ENCODE measurements at places on chromosomes 12 and 14.

- DNase-seq: no peak
These were observed 8.9 kb downstream of the RSRC2 start for GRCh38 chr12:122517877-122518276.

DNA sequence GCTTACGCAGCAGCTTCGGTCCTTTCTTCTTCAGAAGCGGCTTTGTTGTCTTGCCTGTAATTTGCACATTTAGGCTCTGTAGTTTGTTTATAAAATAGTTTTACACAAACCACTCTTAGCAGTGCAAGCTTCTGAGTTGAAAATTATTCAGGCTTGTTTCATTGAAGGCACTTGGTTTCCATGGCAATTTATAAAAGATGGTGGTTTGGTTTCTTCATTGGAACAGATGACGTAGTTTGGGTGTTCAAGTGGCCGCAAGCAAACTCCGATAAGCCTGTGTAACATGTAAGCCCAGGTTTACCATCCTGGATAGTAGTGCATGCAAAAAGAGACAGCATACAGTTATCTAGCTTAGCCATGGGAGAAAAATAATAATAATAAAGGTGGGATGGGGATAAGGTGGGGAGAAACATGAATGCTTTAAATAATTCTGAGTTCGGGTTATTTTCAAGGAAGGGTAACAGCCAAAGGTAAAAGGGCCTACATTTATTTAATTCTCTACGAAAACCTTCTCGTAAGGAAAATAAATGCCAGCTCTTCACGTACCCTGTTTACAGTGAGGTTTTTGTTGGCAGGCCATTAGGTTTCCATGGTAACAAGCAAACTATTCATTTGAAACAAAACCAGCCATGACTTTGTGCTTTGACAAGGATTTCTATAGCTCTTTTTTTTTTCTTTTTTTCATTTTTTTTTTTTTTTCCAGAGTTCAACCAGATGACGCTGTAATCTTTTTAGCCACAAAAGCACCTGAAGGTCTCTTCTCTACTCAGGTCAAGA lies 189.6 kb upstream of the RPL10L start:
- no peak for DNase-seq

DNA sequence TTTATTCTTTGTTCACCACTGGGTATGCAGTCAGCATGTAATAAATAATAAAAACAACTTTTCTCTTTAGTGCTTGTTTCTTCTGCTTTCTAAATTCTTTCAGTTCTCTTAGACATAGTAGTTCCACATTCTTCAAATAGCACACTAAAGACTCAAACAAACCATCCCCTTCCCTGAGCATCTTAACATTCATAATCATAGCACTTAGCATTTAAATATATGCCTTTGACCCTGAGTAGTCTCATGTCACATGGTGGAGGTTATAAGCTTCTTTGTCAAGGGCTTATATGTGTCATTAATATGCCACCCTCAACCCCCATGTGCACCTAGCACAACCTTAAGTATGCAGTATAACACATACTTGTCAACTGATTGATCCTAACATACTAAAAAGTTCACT lies 212.7 kb downstream of the PHLDA1 start:
- DNase-seq: no peak

- no peak for DNase-seq
These were observed 2.3 kb upstream of the SMUG1 start for GRCh38 chr12:54191126-54191525.

DNA sequence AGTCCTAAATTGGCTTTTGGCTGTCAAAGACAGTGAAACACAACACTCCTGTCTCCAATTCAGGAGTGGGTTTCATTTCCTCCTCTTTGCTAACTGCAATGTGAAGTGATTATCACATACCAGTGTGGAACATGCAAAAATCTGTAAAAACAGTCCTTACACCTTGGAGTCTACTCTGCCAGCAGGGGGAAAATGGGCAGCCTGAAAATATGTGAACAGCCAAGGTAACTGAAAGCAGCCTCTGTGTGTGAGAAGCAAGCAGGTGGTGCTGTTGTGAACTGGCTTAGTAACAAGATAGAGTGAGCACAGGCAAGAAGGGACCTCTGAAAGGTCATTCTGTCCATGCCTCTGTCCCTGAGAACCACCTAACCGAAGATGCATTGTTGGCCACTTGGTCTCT lies 6.0 kb downstream of the PRMT8 start:
- DNase-seq: no peak

GRCh38 chr12:107296681-107297089 lies 203.3 kb upstream of the CRY1 start:
- no peak for DNase-seq

- no peak for DNase-seq
These were observed 4.4 kb downstream of the BLTP3B start for GRCh38 chr12:100138048-100138802.

GRCh38 chr12:19941096-19941495 lies 427.2 kb upstream of the PDE3A start:
- no peak for DNase-seq
